ENCODE measurements at places on chromosomes 5 and 9.

GRCh38 chr9:88388886-88389605 is 802 bp downstream of the SPIN1 start:
- peak; percentile 9 for DNase-seq

DNA sequence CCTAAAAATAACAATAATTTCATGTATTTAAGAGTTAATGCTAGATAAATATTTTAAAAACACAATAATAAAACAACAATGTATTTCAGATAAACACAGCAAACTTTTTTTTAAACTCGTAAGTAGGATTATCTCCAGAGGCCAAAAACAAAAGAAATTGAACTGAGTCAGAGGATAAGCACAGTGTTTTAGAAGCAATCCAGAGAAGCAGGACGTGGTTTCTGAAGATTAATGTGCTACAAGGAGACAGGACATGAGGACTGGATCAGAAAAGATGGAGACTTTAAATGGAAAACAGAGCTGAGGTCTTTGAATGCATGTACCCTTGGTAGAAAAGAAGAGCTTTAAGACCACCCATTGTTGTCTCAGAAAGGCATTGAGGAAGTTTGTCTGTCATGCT is 491.2 kb upstream of the TLE4 start:
- DNase-seq = no peak

DNA sequence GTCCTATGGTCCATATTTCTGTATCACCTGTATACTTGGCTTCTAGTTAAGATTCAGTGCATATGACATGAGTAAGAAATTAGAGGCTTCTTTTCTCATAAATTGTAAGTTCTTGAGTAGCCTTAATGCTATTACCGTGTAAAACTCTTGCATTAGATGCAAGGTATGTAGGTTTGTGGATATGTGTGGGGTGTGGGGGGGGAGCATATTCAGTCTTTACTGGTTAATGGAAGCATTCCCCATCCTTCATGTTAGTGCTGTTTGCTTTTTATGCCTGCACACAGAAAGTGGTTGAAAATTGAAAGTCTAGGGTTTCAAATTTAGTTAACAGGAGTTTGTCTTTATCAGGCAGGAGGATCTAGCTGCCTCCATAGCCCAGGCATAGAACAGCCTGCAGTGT is 16.1 kb downstream of the RAI14 start:
- DNase-seq = no peak

DNA sequence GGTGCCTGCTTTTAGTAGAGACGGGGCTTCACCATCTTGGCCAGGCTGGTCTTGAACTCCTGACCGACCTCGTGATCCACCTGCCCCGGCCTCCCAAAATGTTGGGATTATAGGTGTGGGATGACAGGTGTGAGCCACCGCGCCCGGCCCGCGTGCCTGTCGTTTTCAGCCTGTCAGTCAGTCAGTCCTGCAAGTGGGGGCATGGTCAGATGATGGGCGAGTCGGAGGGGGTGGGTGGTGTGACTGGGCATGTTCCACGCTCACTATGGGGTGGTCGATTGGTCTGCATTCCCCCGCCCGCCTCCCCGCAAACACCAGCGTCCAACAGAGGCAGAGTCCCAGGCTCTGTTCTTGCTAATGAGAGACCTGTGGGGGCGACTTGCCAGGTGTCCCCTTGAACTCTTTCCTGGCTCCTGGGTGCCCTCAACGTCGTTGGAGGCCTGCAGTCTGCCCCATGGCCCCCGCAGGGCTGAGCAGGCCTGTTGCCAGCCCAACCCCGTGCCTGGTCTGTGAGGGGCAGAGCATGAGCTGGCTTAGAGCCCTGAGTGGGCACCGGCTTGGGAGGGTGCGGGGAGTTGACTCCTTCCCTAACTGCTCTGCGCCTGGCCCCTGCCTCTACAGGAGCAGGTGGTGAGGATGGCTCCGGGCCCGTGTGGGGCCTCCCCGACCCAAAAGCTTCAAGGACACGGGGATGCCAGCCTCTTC is 23.1 kb downstream of the CRB2 start:
- DNase-seq = no peak

DNA sequence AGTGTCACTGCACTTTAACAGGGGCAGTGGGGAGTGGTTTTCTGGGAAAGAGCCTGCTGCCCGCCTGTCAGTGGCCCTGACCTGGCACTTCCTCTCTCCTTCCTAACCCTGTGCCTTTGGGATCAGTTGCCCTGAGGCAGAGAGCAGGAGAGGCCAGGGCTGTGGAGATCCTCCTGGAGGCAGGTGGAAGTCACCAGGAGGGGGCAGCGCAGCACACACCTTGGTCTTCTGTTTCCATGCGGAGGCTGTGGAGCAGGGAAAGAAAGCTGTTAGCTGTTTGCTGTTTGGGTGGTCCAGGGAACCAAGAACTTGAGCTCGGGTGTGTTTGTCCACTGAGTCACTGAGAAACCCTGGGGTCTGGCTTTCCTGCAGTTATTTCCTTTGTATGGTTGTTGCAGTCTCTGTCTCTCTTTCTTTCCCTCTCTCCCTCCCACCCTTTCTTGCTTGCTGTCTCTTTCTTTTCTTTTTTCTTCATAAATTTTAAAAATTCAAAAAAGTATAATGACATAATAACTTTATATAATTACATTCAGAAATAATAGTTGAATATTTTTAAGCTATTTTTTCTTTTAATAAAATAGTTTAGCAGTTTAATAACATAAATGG is 28.1 kb downstream of the NTRK2 start:
- DNase-seq = peak; percentile 29

All from CD4-positive, alpha-beta T cell treated with Interferon alpha-2 for 1 hour (primary cell).